ENCODE measurements at places on chromosomes 5 and 9.

GRCh38 chr9:114685951-114686350 lies 4.0 kb upstream of the TEX48 start:
- no peak for DNase-seq

- DNase-seq, result no peak
Measured at GRCh38 chr9:77521091-77521490, 127.0 kb downstream of the GNA14 start.

- no peak for DNase-seq
Measured at GRCh38 chr5:76495870-76496269, 92.8 kb downstream of the IQGAP2 start.

- no peak for DNase-seq
Measured at GRCh38 chr5:130290219-130290618, 386.0 kb downstream of the CHSY3 start.

DNA sequence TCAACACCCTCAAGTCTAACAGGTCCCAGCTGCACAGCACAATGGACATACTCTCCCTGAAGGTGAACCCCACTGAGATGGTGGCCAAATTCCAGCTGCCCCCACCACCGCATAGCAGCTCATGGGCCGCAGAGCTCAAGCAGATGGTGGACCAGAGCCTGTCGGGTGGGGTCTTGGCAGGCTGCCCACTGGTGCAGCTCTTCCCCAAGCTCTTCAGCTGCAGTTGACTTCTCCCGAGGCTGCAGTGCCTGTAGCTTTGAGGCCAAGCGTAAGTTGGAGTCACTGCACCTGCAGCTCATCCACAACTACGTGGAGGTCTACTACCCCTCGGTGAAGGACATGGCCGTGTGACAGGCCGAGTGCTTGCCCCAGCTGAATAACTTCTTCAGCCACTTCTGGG lies 56.6 kb upstream of the SPTLC1 start:
- no peak for DNase-seq

DNA sequence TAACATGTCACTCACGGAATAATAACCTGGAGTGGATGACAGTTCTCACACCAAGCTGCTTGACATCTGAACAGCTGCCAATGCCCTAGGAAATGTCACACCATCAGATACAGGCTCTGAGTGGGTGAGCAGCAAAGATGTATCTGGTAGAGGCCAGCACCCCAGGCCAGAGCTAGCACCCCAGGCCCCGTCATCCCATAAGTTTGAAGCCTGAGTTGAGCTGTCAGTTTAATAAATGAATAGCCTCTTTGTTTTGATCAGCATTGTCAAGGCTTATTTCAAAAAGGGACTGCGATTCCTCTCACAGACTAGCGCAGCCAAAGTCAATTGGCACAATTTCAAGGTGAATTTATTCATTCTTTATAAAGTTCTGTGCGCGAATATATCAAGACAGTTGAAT lies 1327.1 kb downstream of the MAT2B start:
- no peak for DNase-seq

DNA sequence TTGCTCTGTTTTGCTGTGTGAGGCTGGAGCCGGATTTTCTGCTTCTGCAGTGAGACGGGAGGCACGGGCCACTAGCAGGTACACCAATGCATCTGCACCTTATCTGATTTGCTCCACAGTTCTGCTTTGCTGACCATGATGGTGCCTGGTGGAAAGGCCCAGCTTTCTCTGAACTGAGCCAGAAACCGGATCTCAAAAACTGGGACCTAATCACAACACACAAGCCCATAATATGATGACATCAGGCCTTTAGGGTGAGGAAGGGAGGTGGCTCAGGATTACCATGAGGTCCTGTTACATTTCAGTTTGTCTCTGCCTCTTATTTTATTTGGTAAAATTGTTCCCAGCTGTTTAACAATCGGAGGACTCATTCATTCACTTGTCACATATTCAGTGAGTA lies 49.8 kb downstream of the FGF1 start:
- no peak for DNase-seq

DNA sequence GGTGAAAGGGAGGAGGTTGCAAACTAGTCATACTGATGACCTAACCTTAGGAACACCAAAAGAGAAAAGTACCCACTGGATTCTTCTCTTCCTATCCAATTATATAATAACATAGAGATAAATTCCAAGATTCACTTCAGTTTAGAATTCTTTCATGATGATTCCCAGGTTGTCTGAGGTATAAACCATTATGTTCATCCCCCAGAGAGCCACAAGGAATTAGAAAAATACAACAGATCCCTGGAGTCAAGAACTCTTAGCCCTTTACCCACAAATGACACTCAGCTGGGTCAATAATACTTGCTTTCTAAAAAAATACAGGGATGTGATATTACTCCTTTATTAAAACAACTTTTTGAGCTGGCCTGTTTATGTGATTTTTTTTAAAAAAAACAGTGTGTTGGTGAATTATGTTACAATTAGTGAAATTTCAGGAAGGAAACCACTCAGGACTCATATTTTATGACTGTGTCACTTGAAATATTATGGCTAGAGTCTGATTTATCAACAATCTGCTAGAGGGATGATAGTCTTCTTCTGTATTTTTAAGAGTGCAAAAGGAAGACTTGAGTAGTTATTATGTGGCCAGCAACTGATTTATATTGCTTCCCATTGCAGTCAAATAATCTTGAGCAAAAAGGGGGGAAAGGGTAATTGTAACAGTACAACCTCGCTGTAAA lies 338.2 kb downstream of the NFIB start:
- DNase-seq, result no peak

DNA sequence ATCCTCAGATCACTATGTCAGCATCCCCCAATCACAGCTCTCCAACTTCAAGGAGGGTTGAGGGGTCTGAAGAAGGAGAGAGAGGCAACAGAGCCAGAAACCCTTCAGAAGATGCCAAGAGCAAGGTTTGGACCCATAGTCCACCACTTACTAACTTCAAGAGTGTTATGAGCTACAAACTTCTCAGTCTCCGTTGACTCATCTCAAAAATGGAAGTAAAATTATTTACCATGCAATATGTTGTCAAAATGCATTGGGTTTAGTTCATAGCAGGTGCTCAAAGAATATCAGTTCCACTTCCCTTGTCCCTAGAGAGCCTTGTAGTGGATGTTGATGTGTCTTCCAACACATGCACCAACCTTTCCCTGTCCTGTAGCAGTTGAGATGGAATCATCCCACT lies 116.0 kb downstream of the KCNIP1 start:
- no peak for DNase-seq

Data from activated CD8-positive, alpha-beta memory T cell treated with anti-CD3 and anti-CD28 coated beads, Interleukin-2, amount 50 U/mL, for 48 hours (primary cell).